ENCODE measurements at places on chromosomes 3 and 15. TPM values are rescaled to one million over a fixed set of nuclear protein-coding genes. Genes with fewer than 3 reads are reported as not detected.

The CHRNA5 gene
- total RNA-seq: 0.66 TPM

The TMEM40 gene
- not detected for total RNA-seq

The PCLAF gene
- total RNA-seq: 1.6 TPM

The CHST13 gene
- total RNA-seq: not detected

- H3K4me3 ChIP-seq: no peak overlapping the region
- H3K4me1 ChIP-seq: no peaks in the 10 kb centered on the region
- H3K27me3 ChIP-seq: no peaks in the 10 kb centered on the region
- no peak overlapping the region for H3K27ac ChIP-seq
- DNase-seq: no peak
Measured at GRCh38 chr3:153379516-153379915, 217.5 kb downstream of the RAP2B start.

DNA sequence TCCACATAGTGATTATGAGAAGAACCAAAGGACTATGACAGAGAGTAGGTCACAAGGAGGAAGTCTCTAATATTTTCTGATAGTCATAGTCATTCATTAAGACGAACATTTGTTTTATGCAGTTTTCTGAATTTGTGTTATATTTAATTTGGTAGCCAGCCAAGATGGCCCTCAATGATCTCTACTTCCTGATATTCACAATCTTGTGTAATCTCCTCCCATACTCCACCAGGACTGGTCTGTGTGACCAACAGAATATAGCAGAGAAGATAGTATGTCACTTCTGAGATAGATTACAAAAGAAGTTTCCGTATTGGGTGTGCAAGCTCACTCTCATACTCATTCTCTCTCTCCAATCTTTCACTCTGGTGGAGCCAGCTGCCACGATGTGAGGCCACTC is 30.8 kb downstream of the HLTF start:
- H3K36me3 ChIP-seq: peaks cover 4% of the 10 kb centered on the region
- DNase-seq: no peak
- H3K27ac ChIP-seq: no peak overlapping the region
- no peaks in the 10 kb centered on the region for H3K4me1 ChIP-seq
- no peaks in the 10 kb centered on the region for H3K27me3 ChIP-seq

- peaks cover 17% of the 10 kb centered on the region for H3K4me1 ChIP-seq
- H3K4me3 ChIP-seq: peak overlapping the region; percentile 19
- H3K36me3 ChIP-seq: no peaks in the 10 kb centered on the region
- peak; percentile 13 for DNase-seq
Measured at GRCh38 chr3:45464336-45465170, 76.2 kb downstream of the LARS2 start.

GRCh38 chr15:51846463-51847230 is 17.2 kb downstream of the TMOD3 start:
- H3K36me3 ChIP-seq: no peaks in the 10 kb centered on the region
- peaks cover 25% of the 10 kb centered on the region for H3K4me1 ChIP-seq
- H3K4me3 ChIP-seq: no peak overlapping the region
- no peaks in the 10 kb centered on the region for H3K27me3 ChIP-seq
- H3K27ac ChIP-seq: no peak overlapping the region

- H3K27me3 ChIP-seq: no peaks in the 10 kb centered on the region
- DNase-seq: no peak
- no peak overlapping the region for H3K27ac ChIP-seq
- no peaks in the 10 kb centered on the region for H3K36me3 ChIP-seq
- no peak overlapping the region for H3K4me3 ChIP-seq
Measured at GRCh38 chr3:157233923-157234322, 74.0 kb upstream of the CCNL1 start.

- DNase-seq: no peak
- no peaks in the 10 kb centered on the region for H3K36me3 ChIP-seq
- no peak overlapping the region for H3K27ac ChIP-seq
- no peaks in the 10 kb centered on the region for H3K4me1 ChIP-seq
- H3K4me3 ChIP-seq: no peak overlapping the region
Measured at GRCh38 chr3:148158210-148158609, 539.5 kb upstream of the AGTR1 start.

DNA sequence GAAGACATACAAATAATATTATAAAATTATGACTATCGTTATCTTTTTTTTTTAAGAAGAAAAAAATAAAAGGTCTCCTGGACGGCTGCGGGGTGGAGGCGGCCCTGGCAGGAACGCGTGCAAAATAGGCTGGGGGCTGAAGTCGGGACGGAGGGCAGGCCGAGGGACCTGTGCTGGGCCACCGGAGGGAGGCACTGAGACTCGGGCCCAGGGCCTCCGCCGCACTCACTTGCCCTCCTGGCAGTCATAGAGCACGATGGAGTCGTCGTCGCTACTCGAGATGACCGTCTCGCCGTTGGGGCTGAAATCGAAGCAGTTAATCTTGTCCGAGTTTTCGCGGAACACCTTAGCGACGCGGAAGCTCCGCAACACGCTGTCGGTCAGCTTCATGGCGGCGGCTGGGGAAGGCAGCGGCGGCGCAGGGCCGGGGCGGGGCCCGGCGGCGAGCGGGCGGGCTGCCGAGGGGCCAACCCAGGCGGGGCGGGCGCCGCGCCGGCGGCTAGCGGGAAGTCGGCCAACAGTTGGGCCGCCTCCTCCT is 408 bp downstream of the WDR82 start:
- no peaks in the 10 kb centered on the region for H3K27me3 ChIP-seq
- H3K36me3 ChIP-seq: no peaks in the 10 kb centered on the region
- H3K27ac ChIP-seq: peak overlapping the region; percentile 80
- H3K4me3 ChIP-seq: peak overlapping the region; percentile 69

DNA sequence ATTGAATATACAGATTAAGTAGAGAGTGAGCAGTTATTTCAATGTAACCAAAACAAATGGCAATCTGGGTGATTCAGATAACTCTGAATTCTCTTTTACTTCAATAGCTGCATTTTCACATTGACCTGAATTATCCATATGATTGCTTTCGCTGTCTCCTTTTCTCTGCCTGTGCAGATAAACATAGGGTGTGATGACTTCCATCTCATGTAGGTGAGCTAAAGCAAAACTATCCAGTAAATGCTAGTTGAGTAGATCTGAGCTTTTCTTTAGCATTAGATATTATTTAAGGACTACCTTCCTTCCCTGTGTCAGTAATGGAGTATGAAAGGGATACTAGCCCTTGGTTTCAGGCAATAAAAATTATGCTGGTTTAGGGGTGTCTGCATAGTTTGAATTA is 288.6 kb downstream of the OXSM start:
- H3K4me1 ChIP-seq: no peaks in the 10 kb centered on the region
- DNase-seq: no peak
- H3K4me3 ChIP-seq: no peak overlapping the region
- no peaks in the 10 kb centered on the region for H3K27me3 ChIP-seq
- no peak overlapping the region for H3K27ac ChIP-seq

DNA sequence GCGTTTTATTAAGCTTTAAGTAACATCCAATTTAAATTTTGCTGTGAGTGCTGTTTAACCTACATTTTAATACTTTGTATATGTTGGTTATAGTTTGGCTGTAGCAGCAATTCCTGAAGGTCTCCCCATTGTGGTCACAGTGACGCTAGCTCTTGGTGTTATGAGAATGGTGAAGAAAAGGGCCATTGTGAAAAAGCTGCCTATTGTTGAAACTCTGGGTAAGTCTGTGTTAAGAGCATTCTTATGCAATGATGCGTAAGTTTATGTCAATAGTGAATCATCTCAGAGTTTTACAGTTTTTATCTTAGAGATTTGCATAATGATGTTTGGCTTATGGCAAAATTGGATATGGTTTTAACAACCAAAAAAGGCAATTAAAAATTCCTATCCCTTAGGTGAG is 62.7 kb downstream of the ASTE1 start:
- H3K27ac ChIP-seq: no peak overlapping the region
- H3K27me3 ChIP-seq: no peaks in the 10 kb centered on the region
- no peak for DNase-seq
- peaks cover 4% of the 10 kb centered on the region for H3K36me3 ChIP-seq
- H3K4me1 ChIP-seq: no peaks in the 10 kb centered on the region
- no peak overlapping the region for H3K4me3 ChIP-seq

- no peak overlapping the region for H3K4me3 ChIP-seq
- no peaks in the 10 kb centered on the region for H3K4me1 ChIP-seq
- no peak overlapping the region for H3K27ac ChIP-seq
- H3K36me3 ChIP-seq: no peaks in the 10 kb centered on the region
Measured at GRCh38 chr15:43241100-43241499, 20.3 kb upstream of the EPB42 start.

DNA sequence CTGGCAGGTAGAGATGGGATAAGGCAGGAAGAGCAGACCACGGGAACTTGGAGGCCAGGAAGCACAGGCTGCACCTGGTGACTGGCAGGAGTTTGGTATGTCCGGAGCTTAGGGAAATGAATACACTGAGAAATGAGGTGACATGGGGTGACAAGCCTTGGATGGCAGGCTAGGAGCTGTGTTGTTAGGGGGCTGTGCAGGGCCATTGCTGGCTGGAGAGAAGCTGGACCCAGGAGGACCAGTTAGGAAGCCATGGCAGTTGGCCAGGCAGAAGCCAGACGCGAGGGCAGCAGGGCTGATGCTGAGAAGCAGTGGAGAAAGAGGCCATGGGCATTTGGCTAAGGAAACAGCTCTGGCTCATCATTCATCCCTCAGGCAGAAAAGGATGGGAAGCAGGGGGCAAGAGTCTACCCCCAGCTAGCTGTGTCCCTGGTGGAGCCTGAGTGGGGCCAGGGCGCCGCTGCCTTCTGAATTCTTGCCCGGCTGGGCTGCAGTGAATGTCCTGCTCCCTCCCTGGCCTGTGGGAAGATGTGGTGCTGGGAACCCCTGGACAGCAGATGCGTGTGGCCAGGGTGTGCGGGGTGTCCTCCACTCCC is 255.8 kb downstream of the FAM43A start:
- no peaks in the 10 kb centered on the region for H3K27me3 ChIP-seq
- no peak overlapping the region for H3K27ac ChIP-seq
- H3K4me1 ChIP-seq: no peaks in the 10 kb centered on the region
- no peak overlapping the region for H3K4me3 ChIP-seq
- no peak for DNase-seq
- H3K36me3 ChIP-seq: no peaks in the 10 kb centered on the region

DNA sequence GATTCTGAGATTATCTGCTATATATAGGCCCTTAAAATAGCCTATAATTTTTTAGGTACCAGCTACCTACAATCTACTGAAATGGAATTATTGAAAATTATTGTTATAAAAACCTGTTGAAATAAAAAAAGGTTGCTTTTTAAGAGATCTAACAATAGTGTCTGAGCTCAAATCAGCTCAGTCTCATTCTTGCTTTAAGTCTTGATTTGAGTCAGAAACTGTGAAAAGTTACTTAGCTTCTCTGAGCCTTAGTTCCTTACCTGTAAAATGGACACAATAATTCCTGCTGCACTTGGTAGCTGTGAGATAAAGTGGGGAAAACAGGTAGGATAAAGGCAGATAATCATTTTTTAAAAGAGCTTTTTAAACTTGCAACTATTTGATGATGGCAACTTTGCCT is 118.8 kb upstream of the UBE2E2 start:
- no peak overlapping the region for H3K27ac ChIP-seq
- H3K4me1 ChIP-seq: no peaks in the 10 kb centered on the region
- H3K27me3 ChIP-seq: no peaks in the 10 kb centered on the region
- no peak overlapping the region for H3K4me3 ChIP-seq
- DNase-seq: no peak

- H3K36me3 ChIP-seq: no peaks in the 10 kb centered on the region
- DNase-seq: no peak
- H3K4me1 ChIP-seq: no peaks in the 10 kb centered on the region
- peaks cover 49% of the 10 kb centered on the region for H3K27me3 ChIP-seq
- H3K27ac ChIP-seq: no peak overlapping the region
Measured at GRCh38 chr3:181701096-181701495, 10.6 kb upstream of the SOX2 start.

DNA sequence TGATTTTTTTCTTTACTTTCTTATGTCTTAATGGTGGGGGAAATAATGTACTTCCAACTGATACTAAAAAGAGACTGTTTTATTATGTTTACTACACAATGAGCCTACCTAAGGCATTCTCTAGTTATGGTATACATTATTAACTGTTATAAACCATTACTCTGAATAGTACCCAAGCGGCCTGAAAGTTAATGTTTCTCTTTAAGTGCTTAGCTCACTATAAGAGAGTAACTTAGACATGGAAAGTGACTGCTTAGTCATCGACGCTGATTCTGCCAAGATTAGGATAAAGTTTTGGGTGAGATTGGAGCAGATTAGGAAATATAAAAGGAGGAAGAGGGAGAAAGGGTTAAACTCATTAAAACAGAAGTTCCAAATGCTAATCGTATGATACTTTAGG is 365.0 kb downstream of the NLGN1 start:
- no peaks in the 10 kb centered on the region for H3K4me1 ChIP-seq
- H3K27me3 ChIP-seq: no peaks in the 10 kb centered on the region
- no peak overlapping the region for H3K4me3 ChIP-seq
- DNase-seq: no peak
- no peaks in the 10 kb centered on the region for H3K36me3 ChIP-seq
- H3K27ac ChIP-seq: no peak overlapping the region

DNA sequence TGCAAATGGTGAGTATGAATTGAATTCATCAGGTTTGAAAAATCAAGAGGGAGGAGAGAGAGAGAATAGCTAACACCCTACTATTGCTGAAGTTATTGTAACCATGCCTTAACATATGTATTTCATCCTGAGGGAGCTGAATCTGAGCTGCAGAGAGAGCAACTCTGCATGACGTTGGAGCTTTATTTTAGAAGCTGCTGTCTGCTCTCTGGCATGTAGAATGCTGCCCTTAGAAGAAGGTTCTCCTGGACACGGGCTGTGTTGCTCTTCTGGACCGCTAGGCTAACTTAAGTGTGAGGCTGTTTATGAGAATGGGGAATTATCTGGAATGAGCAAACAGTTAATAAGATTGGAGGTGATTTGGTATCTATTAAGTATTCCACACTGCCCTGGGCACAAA is 814.6 kb downstream of the AGBL1 start:
- DNase-seq: no peak
- H3K27ac ChIP-seq: no peak overlapping the region
- no peak overlapping the region for H3K4me3 ChIP-seq
- no peaks in the 10 kb centered on the region for H3K36me3 ChIP-seq
- no peaks in the 10 kb centered on the region for H3K4me1 ChIP-seq
- peaks cover 3% of the 10 kb centered on the region for H3K27me3 ChIP-seq

GRCh38 chr3:11629716-11630115 is 14.0 kb downstream of the VGLL4 start:
- no peaks in the 10 kb centered on the region for H3K27me3 ChIP-seq
- DNase-seq: no peak
- no peak overlapping the region for H3K27ac ChIP-seq
- peaks cover 19% of the 10 kb centered on the region for H3K4me1 ChIP-seq
- H3K4me3 ChIP-seq: no peak overlapping the region

DNA sequence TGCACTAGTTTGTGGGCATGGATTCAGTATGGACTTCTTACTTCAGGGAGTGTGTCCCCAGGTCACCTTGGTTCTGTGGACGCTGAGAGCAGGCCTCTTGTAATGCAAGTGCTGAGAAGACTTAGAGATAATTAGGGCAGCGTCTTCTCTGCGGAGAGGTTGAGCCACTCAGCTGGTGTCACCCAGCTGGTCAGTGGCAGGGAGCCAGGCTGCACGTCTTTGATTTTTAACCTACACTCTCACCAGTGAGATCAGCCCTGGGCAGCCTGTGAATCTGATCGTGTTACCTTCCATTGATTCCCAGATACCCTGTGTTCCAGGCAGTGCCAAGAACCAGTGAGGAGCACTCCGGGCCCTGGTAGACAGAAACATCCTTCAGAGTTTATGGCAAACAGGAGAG is 92.6 kb downstream of the SLCO3A1 start:
- DNase-seq: no peak
- no peak overlapping the region for H3K27ac ChIP-seq
- peaks cover 40% of the 10 kb centered on the region for H3K4me1 ChIP-seq
- no peaks in the 10 kb centered on the region for H3K27me3 ChIP-seq
